ENCODE measurements at places on chromosomes 1 and 21.

- no peak for DNase-seq
These were observed 36.1 kb upstream of the RUNX3 start for GRCh38 chr1:24966121-24966723.

DNA sequence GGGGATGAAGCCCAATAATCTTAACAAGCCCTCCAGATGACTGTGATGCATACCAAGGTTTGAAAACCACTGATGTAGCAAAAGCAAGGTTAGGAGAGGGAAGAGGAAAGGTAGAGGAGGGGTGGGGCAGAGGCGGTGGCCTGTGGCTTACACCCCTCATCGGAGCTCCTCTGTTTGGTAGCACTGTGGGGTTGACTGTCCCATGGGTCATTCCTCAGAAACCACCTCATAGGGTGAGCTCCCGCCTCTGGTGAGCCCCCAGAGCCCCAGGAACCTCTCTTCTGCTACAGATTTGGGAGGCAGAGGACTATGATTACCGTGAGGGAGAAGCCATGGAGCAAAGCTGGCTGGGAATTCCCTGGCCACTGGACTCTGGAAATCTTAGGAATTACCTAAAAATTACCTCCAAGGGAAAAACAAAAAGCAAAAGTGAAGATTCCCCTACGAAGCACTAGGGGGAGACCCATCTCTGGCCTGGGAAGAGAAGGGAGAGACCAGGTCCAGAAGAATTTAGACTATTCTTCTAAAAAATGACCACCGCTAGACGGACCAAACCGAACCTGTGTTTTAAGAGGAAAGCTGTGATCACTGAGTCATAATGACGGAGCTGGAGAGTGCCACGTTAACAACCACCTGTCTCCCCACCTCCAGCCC is 1.5 kb upstream of the RASSF5 start:
- DNase-seq = no peak

DNA sequence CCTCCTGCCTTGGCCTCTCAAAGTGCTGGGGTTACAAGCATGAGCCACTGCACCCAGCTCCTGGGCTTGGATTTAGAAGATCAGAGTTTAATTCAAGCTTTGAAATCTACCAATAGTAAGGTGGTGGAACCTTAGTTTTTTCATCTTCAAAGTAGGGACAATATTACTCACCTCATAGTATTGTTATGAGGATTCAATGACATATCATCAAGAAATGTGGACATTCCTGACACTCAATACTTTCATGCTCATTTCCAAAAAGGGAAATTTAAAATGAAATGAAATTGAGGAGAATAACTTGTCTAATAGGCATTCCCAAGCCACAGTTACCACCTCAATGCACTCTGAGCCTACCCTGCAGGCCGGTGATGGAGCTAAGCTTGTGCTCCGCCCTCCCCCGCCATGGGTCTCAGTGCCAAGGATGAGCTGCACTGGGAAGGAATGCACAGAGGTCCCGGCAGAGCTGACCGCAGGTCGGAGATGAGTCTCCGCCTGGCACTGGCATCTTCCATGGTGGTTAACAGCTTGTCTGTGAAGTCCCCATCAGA is 56.5 kb upstream of the BCAR3 start:
- DNase-seq = no peak

DNA sequence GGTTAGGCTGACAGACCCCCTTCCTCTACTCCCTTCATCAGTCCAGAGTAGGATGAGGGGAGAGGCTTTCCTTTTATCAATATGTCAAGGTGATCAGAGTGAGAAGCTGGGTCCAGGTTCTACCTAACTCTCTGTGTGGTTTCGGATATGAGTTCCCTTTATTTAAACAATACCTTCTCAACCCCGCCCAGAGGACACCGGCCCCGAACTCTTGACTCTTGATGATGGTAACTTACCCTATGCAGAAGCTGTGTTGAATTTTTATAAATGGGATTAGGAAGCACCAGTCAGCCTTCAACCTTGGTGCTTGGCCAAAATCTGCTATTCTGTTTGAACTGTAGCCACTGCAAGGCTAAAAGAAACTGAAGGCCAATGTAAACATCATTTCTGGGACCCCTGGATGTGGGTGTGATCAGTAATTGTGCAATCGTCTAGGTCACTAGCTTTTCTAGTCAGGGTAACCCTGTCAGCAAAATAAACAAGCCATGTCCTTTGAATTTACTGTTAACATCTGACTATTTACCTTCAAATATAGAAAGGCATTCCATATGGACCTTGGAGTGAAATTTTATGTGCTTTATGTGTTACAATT is 398.3 kb downstream of the SEC16B start:
- no peak for DNase-seq

DNA sequence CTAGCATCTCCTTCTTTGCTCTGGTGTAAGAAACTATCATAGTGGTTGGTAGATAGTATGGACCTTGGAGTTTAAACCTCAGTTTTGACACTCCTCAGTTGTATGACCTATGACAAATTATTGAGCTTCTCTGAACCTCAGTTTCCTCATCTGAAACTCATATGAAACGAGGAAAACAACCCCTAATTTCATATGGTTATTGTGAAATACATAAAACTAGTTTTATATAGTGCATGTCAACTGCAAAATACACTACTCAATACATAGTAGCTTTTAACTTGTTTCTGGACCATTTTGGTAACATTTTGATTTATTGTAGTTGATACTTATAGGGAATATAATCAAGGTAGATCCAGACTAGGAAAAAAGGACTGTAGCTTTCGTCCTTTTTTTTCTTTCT is 32.9 kb downstream of the CLIC4 start:
- DNase-seq = no peak

DNA sequence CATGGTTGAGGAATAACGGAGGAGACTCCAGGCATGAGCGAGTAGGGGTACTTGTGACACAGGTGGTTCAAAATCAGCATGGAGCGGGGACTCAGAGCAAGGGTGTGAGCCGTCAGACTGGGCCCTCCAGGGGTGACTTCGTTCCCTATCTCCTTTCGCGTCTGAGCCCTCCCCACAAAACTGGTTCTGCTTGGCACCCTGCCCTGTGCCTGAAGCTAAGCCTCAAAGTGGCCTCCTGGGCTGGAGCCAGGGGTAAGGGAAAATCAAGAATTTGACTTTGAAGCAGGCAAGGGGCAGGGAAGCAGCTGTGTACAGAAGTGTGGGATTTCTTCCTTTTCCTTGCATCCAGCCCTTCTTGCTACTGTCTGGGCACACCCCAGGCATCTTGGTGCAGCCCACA is 331.5 kb upstream of the AJAP1 start:
- no peak for DNase-seq

- peak; percentile 72 for DNase-seq
These were observed 2.9 kb upstream of the ARID1A start for GRCh38 chr1:26692793-26693490.

DNA sequence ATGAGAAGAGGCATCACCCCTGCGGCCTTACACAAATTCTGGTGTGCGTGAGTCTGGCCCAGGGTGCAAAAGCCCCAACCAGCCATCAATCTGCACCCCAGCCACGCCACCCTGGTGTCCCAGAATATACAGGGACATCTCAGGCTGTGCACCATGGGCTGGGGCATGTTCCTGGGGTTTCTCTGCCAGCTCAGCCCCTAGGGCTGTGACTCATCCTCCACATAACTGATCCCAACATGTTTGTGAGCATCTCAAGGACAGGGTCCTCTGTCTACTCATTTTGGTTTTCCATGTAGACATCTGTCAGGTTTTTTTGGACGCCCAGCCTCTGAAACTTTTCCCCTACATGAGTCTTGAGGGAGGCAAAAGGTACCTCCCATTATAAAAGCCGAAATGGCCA is 511 bp downstream of the ZNF683 start:
- no peak for DNase-seq

DNA sequence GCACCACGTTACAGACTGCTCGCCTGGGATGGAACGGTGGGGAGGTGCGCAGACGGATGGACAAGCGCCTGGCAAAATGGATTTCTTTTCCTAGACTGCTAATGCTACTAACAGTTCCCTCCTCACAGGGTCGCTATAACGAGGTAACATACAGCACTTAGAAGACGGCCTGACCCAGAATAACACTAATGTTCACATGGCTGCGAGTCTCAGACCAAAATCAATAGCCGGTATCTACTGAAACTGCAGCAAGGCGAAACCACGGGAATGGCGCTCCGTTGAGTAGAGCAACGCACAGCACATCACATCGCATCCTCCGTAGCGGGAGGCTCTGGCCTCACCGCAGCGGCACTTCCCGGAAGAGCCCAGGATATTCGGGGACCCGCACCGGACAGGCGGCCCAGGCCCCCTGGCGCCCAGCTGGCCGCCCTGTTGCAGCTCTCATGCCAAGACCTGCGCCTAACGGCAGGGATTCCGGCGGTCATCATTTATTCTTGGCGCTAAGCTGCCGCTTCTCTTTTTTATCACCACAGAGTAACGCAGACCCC is 46.6 kb downstream of the VPS26C start:
- DNase-seq = no peak

DNA sequence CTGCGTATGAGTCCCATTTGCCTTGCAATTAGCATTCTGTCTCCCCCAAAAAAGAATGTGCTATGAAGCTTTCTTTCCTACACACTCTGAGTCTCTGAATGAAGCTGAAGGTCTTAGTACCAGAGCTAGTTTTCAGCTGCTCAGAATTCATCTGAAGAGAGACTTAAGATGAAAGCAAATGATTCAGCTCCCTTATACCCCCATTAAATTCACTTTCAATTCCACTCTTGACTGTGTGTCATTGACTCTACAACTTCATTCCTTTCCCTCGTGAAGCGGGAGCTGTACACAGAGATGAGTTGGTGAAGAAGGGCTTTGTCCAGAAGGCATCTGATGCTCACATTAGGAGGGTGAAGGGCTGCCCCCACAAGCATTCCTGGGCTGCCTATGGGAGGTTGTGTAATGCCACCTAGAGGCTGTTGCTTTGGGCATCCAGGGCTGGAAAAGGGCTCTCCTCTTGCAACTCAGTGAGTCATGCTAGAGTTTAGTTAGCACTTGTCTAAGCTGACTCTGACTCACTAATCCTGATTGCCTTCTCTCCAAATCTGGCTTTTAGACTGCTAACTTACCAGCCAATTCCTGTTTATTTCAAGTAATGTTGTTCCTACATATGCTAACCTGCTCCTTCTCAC is 1.8 kb downstream of the SPRR1B start:
- DNase-seq = no peak

- DNase-seq = no peak
These were observed 124.1 kb downstream of the DPYD start for GRCh38 chr1:97796711-97797110.

GRCh38 chr1:200923601-200924000 is 28.9 kb downstream of the INAVA start:
- DNase-seq = no peak

- no peak for DNase-seq
These were observed 118.8 kb upstream of the PALMD start for GRCh38 chr1:99527078-99527477.

GRCh38 chr21:35349376-35350080 is 300.4 kb upstream of the RUNX1 start:
- no peak for DNase-seq

DNA sequence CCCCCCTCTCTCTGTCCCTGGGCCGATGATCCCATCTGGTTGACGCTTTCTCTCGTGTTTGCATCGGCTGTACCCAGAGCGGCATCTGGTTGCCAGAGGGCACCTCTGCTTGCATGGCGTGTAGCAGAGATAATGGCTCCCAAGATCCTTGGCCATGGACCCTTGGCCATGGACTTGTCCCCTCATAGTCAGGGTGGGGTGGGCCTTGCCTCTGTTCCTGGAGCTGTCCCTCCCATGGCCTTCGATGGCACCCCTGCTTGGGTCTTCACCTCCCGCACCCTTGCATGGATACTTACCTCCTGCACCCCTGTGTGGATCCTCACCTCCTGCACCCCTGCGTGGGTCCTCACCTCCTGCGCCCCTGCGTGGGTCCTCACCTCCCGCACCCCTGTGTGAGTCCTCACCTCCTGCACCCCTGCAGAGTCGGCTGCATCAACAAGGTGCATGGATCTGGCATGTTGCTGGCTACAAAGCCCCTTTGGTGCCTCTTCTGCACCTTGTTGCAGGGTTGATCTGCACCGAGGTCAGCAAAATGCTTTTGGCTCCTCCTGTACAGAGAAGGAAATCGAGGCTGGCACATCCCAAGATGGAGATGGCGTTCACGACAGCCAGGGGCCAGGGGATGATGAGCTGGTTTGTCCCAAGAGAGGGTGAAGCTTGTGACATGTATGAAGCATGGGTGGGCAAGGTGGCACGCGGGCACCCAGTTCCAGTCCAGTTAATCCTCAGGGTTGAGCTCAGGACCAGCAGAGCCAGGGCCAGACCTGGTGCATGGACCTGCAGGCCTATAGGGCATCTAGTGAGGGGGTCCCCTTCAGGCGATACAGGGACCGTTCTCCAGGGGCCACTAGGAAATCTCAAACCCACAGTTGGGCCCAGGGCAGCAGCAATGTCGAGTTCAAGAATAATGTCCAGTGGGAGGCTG is 46.1 kb upstream of the C1orf174 start:
- DNase-seq = no peak

- DNase-seq = no peak
These were observed 172.8 kb upstream of the SAMSN1 start for GRCh38 chr21:14718951-14719350.

GRCh38 chr1:110719908-110720307 is 45.2 kb upstream of the KCNA3 start:
- DNase-seq = no peak

GRCh38 chr1:67468066-67468718 is 38.0 kb upstream of the SERBP1 start:
- no peak for DNase-seq

DNA sequence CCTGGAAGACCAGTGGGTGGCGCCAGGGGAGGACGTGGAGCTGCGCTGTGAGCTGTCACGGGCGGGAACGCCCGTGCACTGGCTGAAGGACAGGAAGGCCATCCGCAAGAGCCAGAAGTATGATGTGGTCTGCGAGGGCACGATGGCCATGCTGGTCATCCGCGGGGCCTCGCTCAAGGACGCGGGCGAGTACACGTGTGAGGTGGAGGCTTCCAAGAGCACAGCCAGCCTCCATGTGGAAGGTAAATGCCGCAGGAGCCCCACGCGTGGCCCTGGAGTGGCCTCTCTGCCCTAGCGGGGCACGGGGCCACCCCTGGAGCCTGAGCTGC is 75.2 kb downstream of the OBSCN start:
- no peak for DNase-seq

DNA sequence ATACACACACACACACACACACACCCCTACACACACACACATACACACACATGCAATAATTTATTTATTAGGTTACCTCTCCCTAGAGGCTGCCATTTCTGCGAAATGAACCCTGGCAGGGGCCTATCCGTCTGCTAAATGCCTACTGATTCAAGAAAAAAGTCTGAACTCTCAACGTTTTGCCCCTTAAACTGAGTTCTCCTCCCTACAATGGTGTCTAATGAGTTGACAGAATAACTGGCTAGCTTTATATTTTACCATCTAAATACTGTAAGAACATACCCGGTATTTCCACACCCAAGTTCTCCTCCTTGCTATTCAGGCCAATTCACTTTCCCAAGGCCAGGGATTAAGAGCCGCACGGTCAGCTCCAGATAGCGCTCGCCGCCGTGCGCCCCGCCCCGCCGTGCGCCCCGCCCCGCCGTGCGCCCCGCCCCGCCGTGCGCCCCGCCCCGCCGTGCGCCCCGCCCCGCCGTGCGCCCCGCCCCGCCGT is 339 bp upstream of the RNPC3 start:
- no peak for DNase-seq

GRCh38 chr1:168098534-168099320 is 38.0 kb downstream of the GPR161 start:
- DNase-seq = no peak

- no peak for DNase-seq
These were observed 7.3 kb downstream of the KCNH1 start for GRCh38 chr1:211126622-211127021.

GRCh38 chr1:116144151-116144550 is 33.0 kb downstream of the MAB21L3 start:
- DNase-seq = no peak

GRCh38 chr21:27570306-27570868 is 603.5 kb upstream of the ADAMTS5 start:
- no peak for DNase-seq

- no peak for DNase-seq
These were observed 2.4 kb downstream of the SPSB1 start for GRCh38 chr1:9294910-9295636.
